Upper lobe of right lung (tissue), 1 donor: ENCODE measurements at places on chromosomes 3 and 15. TPM values are rescaled to one million over a fixed set of nuclear protein-coding genes. Genes with fewer than 3 reads are reported as not detected.

DNA sequence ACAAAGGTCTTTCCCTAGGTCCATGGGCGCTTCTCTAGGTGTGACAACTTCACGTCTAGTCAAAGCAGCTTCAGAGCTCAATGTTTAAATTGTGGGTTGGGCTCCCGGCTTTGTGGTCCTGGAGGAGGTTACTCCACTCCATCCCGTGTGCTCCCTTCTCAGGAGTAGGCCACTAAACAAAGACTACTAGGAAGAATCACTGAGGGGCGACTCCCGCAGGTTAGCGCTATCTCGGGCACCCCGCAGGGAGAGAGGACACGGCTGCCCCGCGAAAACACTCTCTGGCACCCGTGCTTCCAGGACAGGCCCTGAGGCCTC, 500 bp downstream of the PARP6 start:
- DNase-seq: no peak

DNA sequence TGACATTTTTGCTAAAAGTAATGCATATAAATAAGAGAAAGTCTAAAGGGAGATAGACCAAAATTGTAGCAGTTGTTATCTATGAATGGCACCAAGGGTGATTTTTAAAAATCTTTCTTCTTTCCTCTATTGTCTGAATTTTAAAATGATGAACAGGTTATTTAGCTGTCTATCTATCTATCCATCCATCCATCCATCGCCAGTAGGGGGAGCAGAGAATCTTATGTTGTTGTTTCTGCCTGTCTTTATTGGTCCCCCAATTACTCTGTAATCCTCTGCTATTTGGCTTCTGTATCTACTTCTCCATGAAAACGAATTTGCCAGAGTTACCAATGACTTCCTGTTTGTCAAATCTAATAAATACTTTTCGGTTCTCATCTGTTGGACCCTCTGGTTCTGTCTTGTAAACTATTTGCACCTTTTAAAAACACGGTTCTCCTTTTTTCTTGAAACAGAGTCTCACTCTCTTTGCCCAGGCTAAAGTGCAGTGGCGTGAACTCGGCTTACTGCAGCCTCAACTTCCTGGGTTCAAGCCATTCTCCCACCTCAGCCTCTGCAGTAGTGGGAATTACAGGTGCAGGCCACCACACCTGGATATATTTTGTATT, 86.0 kb downstream of the ECT2 start:
- no peak for DNase-seq

DNA sequence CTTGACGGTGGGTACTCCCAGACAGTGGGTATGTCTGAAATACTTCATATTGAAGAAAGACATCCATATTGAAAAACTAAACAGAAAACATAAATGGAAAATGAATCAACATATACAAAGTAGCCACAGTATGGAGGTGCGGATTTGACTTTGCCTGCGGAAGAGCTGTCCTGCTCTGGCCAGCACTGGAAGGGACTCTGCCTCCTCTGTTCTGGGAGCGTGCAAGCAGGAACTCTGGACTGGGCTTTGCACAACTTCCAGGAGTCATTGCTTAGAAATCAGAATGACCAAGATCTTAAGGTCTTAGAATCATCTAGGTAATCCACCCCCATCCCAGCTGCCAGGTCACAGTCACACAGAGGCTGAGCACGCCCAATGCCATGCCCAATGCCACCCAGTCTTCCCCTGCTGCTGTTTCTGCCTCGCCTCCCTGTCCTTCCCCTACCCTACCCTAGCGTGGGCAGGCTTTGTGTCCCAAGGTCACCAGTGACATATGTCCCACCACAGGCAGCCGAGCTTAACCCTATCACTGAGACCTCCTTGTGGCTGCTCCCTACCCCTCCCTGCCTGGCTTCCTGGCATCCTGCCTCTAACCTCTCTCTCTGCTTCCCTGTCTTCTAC, 36.3 kb downstream of the CDC25A start:
- DNase-seq: no peak

DNA sequence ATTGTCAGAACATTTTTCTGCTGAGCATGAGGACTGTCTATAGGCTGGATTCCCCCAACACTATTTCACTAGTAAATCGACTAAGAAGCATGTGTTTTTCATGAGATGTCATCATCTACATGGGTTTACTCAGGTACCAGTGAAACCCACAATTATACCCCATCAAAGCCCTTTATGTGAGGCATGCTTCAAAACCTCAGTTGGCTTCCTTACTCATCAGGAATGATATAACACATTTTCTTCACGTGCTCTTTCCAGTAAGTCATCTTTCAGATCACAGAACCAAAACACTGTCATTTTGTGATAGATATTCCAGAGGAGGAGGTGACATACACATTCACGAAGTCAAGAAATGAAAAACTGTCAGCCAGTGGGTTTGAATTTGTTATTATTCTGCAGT, 116.5 kb downstream of the ANO10 start:
- DNase-seq: no peak

DNA sequence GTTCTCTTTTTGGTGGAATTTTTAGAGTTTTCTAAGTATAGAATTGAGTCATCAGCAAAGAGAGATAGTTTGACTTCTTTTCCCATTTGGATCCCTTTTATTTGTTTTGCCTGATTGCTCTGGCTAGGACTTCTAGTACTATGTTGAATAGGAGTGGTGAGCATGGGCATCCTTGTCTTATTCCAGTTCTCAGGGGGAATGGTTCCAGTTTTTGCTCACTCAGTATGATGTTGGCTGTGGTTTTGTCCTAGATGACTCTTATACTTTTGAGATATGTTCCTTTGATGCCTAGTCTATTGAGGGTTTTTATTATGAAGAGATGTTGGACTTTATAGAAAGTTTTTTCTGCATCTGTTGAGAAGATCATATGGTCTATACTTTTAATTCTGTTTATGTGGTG, 72.5 kb downstream of the TNFAIP8L3 start:
- DNase-seq: no peak

GRCh38 chr3:43213631-43214030, 72.7 kb upstream of the SNRK start:
- DNase-seq: no peak

DNA sequence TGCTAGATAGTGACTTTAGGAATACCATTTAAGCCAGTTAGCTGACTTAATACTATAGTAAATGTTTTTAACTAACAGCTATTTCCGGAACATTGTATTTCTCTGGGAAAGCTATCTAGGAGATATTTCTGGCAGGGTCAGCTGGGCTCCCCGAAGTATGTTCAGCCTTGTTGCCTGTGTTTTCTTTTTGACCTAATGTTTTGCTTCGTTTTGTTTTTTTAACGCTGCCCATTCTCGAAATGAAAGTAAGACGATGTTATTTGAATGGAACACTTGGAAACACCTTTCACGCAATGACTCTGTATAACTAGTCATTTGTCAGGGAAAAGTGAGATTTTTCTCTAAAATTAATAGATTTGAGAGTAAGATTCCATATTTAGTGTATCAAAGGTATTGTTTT, 702.9 kb upstream of the NAALADL2 start:
- DNase-seq: no peak

GRCh38 chr15:70430069-70430468, 332.4 kb upstream of the TLE3 start:
- no peak for DNase-seq

- no peak for DNase-seq
Measured at GRCh38 chr15:60945196-60945595, 283.9 kb downstream of the RORA start.

- no peak for DNase-seq
Measured at GRCh38 chr3:1908651-1909445, 189.8 kb upstream of the CNTN4 start.

DNA sequence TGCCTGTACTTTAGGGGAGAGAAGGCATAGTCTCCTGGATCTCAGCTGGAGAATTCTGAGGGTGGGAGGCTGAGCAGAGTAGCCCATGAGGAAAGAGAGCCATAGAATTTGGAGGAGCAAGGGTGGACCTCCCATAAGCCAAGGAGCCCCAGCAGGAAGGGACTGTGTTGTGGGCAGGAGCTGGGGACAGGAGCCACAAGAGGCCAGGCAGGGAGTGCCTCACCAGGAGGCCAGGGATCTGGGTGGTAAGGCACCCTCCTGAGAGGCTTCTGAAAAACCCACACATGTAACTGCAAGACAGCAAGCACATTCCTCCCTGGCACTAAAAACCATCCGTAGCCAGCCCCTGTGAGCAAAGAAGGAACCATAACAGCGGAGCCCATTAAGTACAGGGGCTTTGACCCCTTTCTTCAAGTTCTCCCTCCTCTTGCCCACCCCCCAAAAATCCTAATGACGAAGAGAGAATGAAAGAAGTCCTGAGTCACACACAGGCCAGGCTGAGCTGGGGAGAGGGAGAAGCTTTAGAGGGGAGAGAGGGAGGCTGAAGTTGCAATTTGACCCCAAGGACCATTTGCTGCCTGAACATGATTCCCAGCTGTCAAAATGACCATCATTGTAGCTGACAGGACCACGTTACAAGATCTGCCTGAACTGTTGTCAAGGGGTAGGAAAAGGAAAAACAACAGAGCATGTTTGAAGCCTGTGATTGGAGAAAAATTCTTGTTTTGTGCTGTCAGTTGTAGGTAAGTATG, 82.6 kb downstream of the TRIM42 start:
- DNase-seq: no peak

DNA sequence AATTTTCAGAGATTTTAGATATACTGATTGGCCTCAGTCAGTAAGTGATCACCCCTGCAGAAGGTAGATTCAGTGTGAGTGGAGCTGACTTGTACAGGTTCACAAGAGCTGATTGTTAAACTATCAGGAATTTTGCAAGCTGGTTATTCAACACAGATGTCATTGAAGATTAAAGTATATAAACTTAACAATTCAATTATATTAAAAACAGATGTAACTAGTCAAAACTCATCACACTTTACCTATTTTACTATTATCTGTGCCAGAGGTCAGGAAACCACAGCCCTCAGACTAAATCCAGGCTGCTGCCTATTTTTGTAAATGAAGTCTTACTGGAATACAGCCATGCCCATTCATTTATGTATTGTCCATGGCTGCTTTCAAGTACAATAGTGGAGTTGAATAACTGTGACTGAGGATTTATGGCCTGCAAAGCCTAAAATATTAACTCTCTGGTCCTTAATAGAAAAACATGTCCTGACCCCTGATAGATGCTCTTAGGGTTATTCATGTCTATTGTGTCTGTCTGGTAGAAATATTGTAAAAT, 429.3 kb upstream of the PDZRN3 start:
- no peak for DNase-seq

GRCh38 chr3:169118666-169119370, 544.7 kb downstream of the MECOM start:
- DNase-seq: no peak

GRCh38 chr3:178987745-178988144, 83.9 kb downstream of the ZMAT3 start:
- DNase-seq: no peak

GRCh38 chr3:139970526-139970925, 35.5 kb downstream of the CLSTN2 start:
- no peak for DNase-seq

GRCh38 chr15:31597466-31597865, 270.8 kb downstream of the KLF13 start:
- DNase-seq: no peak

GRCh38 chr15:95323796-95324195, 1006.7 kb upstream of the NR2F2 start:
- no peak for DNase-seq

The EFCAB12 gene
- total RNA-seq: 0.55 TPM

The CCDC39 gene
- not detected for total RNA-seq

The SOX14 gene
- not detected for total RNA-seq

The NRG4 gene
- total RNA-seq: 1.2 TPM

The RTP4 gene
- 5.6 TPM for total RNA-seq

The ALAS1 gene
- 78.9 TPM for total RNA-seq

The OIP5 gene
- 0.55 TPM for total RNA-seq

The PDZRN3 gene
- 23.9 TPM for total RNA-seq

The ZIC4 gene
- total RNA-seq: not detected
